ENCODE measurements at places on chromosomes 1 and 21. TPM values are rescaled to one million over a fixed set of nuclear protein-coding genes. Genes with fewer than 3 reads are reported as not detected.

KCNN3 gene
- 0.25 TPM for total RNA-seq

CCDC30 gene
- total RNA-seq: 2.3 TPM

RNF2 gene
- 19.6 TPM for total RNA-seq

LHX8 gene
- total RNA-seq: not detected

KCNA3 gene
- total RNA-seq: 20.5 TPM

GRIK1 gene
- total RNA-seq: not detected

DAB1 gene
- not detected for total RNA-seq

NECTIN4 gene
- not detected for total RNA-seq

REN gene
- total RNA-seq: not detected

TSTD1 gene
- 42.8 TPM for total RNA-seq

PADI3 gene
- not detected for total RNA-seq

SELP gene
- 1.4 TPM for total RNA-seq

HOOK1 gene
- total RNA-seq: 15.2 TPM

Measured in activated CD4-positive, alpha-beta T cell treated with anti-CD3 and anti-CD28 coated beads for 36 hours (primary cell).